HCT116 (cell line): ENCODE measurements at places on chromosomes 7 and 10.

- DNase-seq: no peak
These were observed 2.1 kb downstream of the PAXIP1 start for GRCh38 chr7:155000795-155001194.

DNA sequence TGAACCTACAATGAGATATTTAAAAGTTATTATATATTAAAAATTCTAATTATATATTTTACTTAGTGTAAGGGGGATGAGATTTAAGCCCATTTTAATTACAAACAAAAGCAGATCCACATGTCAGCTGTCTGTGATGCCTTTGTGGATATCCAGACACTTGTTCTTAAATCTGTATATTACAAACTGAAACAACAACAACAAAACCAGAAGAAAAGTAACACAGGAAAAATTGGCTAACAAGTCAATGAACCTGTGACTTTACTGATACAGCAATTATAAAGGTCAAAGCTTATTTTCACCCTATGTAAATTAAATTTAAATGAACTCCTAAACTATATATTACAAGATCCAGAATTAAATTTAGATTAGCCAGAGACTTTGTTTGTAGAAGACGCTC lies 222.7 kb downstream of the CHCHD3 start:
- no peak for DNase-seq

DNA sequence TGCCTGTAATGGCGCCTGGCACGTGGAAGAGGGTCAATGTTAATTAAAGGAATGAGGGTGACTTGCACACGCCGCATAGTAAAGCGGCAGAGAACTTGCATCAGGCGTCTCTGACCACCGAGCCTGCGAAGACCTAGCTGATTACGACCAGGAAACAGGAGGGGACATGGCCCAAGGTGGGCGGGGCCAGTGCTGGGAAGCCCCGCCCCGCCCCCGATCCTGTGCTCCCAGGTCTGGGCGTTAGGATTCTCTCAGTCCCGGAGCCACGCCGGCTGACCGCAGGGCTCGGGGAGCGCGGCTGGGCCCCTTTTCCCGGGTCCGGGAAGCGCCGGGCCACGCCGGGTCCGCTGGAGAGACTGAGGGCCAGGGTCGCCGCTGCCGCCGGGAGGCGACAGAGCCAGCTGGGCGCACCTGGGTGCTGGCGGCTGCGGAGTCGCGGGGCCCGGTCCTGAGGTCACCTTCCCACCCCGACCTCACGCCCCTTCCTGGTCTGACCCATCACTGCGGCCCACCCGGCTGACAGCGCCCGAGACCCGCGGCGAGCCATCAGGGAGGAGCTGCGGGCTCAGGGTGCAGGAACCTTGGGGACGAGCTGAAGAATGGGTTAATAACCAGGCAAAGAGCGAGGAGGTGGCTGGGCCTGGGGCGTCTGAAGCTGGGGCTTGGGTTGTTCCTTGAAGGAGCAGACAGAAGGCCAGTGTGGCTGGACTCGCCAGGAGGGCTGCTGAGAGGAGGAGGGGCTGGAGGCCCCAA lies 23.0 kb upstream of the GRID1 start:
- DNase-seq: no peak

DNA sequence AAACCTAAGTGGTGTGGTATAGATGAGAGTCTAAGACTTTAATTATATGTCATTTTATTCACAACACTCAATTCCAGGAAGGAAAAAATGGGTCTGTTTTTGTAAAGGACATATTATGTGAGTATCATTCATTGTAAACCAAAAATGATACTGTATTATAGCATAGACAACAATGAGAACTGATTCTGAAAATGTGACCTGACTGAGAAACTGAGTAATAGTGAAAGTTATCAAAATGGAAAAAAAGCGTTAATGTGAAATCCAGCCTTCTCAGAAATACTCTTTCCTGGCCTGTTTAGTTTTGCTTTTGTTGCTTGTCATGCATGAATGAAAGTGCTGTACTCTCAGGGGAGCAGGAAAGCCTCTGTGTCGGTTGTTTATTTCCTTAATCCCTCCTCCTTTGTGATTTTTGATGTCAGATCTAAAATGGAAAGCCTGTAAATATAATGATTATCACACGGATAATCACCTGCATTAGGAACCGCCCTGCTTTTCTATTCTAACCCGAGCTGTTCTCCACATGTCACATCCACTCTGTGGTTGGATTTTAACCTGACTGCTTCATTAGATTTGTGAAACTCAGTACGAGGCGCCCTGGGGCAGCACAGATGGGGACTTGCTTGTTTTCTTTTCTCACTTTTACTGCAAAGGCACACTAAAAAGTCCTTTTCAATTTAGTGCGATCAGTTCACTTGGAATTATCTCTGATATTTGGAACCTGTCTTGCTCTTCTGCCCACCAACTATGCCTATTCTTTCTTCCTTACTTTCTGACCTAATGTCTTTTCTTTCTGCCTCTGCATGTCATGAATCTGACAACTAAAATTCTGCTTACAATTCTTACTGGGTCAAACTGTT lies 240.9 kb upstream of the KAT6B start:
- DNase-seq: no peak

DNA sequence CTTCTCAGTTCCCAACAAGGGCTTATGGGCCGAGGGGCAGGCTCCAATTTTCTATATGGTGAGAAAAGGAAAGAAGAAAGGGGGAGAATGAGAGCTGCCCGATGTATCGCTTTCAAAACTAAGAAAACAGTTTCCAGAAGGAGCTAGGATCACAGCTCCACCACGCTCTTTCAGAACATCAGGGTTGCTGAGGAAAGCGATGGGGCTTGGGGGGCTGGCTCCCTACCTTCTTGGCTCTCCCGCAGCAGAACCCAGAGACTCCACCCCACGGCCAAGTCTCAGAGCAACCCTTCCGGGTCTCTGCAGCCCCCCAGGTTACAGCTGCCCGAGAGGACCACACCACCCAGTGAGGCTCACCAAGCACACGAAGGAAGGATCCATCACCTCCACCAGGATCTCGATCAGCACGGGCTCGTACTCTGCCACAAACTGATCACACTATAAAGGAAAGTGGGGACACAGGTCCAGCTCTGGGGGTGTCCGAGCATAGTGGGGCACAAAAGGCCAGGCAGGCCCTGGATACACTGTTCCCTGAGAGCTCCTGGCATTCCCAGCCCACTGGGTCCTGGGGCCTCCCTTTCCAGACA lies 32.3 kb downstream of the PSAP start:
- no peak for DNase-seq

DNA sequence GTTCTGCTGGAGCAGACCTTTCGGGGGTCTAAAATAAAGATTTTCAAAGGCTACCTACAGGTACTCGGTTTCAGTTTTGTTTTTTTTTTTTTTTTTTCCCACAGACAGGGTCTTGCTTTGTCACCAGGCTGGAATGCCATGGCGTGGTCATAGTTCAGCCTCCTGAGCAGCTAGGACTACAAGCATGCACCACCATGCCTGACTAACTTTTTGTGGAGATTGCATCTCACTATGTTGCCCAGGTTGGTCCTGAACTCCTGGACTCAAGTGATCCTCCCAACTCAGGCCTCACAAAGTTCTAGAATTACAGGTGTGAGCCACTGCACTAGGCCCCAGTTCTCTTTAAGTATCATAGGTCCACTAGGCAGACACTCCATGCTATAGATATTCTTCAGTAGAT lies 34.5 kb downstream of the BAMBI start:
- DNase-seq: no peak

GRCh38 chr10:1729751-1730150 lies 7.6 kb downstream of the ADARB2 start:
- no peak for DNase-seq

DNA sequence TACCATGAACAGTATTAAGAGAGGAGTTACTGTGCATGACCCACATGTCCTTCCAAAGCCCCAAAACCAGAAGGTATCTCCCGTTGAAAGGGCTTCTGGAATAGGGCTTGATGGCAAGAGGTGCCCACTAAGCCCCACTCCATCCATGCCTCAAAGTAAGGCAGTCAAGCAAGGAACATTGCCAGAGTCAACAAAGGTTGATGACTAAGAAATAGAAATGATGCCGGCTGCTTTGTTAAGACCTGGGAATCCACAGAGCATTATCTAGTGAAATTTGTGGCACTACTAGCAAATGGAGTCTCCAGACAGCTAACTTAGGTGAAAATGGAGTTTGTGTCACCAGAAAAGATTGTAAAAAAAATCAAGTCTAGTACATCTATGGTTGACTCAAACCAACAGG lies 6.2 kb downstream of the SFR1 start:
- no peak for DNase-seq

GRCh38 chr7:140304191-140304799 lies 94.0 kb downstream of the SLC37A3 start:
- no peak for DNase-seq

DNA sequence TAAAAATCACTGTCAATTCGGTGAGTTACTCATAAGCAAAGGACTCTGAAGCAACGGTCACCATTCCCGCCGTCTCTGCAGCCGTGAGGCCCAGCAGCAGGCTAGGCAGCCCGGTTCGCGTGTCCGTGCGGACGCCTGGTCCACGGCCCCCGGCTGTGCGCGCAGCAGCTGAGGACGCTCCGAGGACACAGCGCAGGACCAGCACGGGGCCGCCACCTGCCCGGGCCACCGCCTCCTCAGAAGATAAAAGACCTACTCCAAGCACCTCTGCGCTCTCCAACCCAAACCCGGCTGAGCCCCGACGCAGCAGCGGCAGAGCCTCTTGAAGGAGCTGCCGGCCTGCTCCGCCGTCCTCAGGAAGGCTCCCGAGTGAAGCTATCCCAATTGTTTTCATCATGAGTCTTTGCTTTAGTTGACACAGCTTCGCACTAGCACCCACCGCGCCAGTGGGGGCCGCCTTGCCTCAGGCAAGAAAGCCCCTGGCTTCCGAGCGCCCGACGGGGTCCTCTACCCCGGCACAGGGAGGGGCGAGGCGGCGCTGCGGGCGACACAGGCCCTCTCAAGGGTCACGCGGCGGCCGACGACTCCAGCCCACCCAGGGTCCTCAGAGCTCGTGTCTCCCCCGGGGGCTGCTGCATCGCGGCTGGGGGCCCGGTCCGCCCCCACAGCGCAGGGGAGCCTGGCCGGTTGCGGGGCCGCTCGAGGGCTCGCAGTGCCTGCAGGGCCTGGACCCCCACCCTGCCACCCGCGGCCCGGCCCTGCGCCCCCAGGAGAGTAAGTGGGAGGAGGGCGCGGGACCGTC lies 16.9 kb upstream of the GPR146 start:
- DNase-seq: no peak

DNA sequence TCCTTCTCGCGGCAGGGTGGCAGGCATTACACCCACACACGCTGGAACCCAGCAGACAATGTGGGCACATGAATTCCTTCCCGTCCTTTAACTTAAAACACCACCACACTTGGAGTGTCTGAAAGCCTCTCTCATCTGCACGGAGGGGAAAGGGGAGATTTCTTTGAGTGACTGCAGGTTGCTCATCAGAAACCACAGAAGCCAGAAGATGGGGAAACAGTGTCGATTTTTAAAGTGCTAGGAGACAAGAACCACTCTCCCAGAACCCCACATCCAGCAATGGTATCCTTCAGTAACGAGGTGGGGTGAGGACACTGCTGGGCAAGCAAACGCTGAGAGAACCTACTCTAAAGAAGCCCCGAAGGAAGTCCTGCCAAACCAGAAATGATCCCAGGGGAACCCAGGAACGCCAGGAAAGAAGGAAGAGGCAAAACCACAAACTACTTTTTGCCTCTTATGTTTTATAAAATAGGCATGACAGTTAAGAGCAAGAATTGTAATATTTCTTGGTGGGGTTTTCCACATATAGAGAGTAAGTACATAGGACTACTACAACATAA lies 254.3 kb downstream of the ELFN1 start:
- no peak for DNase-seq

DNA sequence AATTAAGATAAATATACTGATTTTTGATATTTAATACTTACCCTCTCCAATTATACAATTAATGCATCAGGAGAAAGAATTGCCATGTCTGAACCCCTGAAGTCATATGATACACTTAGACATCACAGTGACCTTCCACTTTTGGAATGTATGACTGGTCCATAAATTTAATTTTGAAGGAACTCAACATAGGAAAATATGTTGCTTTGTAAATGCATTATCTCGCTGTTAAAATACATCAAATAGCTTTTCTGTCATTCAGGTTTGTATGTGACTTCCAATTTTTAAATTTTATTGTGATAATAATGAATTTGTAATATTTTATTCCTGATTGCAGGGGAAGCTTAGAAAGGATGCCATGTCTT lies 631.9 kb upstream of the ANKRD30A start:
- no peak for DNase-seq

GRCh38 chr7:137245890-137246289 lies 97.6 kb downstream of the PTN start:
- DNase-seq: no peak

GRCh38 chr7:133081119-133081598 lies 731 bp downstream of the CHCHD3 start:
- DNase-seq: no peak

DNA sequence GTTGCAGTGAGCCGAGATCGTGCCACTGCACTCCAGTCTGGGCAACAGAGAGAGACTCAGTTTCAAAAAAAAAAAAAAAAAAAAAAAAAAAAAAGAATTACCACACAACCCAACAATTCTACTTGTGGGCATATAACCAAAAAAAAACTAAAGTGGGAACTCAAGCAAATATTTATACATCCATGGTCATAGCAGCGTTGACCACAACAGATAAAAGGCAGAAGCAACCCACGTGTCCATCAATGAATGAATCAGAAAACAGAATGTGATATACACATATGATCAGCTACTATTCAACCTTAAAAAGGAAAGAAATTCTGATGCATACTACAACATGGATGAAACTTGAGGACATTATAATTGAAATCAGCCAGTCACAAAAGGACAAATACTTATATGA lies 179.3 kb upstream of the NEBL start:
- no peak for DNase-seq

- DNase-seq: no peak
These were observed at the start of gene MYL7 for GRCh38 chr7:44141221-44141850. MYL7 (minus strand) TSS chr7:44141332; CDS start chr7:44141305, 27 bp downstream.

GRCh38 chr7:81195033-81195432 lies 276.2 kb upstream of the SEMA3C start:
- DNase-seq: no peak

DNA sequence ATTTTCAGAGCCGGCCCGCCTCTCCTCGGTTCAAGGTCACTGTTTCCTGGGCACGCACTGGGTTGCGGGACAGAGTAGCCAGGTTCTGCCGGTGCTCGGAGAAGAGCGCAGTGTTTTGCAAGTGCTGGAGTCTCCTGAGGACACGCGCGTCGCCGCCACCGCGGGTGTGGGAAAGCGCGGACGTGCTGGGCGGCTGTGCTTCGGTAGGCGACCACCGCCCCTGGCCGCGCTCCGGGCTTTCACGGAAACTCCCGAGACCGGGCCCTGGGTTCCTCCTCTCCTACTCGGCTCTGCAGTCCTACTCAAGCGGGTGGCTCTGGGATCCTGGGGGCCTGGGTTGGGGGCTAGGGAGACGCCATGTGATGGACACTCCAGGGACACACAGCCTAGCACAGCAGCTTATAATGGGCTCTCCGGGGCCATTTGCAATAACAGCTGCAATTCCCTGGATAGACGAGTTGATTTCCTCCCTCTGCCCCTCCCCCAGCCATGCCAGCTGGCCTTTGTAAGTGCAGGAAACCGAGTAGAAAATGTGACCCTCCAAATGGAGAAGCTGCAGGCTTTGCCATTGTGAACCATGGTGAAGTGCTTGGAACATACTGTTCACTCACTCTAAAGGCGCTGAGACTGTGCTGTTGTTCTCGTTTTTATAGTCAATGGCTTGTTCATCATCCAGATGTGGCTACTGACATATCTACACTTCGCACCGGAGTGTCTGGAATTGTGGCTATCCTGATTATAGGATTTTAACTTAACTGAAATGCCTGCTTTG lies 2.1 kb downstream of the FRAT1 start:
- DNase-seq: no peak

- no peak for DNase-seq
These were observed 30.2 kb upstream of the IKZF1 start for GRCh38 chr7:50274361-50274760.
